Activated CD8-positive, alpha-beta memory T cell treated with anti-CD3 and anti-CD28 coated beads for 1 hour (primary cell): ENCODE measurements at places on chromosomes 7 and 10.

GRCh38 chr7:84091318-84091717 lies 103.3 kb downstream of the SEMA3A start:
- DNase-seq: no peak

DNA sequence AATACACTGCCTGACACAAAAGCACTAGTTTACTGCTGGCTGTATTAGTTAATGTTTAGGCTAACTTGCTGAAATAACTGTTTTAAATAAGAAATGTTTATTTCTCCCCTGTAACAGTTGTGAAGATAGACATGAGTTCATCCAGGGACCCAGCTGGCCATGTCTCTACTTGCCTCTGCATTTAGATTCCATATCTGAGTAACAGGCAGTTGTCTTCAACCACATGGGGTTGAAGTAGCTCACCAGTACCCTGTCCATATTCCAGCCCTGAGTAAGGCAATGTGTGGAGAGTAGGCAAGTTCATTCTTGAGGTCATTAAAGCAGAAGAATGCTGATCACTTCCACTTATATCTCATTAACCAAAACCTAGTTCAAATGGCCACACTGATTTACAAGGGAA lies 31.1 kb upstream of the RSBN1L start:
- DNase-seq: no peak

DNA sequence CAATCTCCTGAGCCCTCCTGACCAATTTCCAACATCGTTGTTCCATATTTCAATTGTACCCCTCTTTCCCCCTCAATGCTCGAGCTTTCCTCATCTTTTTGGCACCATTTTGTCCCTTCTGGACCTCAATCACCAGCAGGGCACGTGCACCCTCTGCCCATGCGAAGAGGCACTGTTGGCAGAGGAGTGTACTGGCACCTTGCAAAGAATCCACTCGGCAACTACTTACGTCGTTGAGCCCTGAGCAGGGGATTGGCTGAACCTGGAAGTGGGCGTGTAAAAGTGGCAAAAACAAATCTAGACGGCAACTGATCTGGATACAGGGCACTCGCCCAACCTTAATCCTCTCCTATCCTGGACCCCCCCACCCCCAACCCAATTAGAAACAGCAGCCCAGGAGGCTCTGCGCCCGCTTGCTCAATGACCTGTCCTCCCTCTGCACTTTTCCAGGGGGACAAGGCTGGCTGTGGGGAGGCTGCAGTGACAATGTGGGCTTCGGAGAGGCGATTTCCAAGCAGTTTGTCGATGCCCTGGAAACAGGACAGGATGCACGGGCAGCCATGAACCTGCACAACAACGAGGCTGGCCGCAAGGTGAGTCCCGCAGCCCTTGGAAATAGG lies 18.8 kb downstream of the WNT8B start:
- peak; percentile 72 for DNase-seq

GRCh38 chr10:34094146-34094696 lies 720.9 kb downstream of the PARD3 start:
- no peak for DNase-seq

DNA sequence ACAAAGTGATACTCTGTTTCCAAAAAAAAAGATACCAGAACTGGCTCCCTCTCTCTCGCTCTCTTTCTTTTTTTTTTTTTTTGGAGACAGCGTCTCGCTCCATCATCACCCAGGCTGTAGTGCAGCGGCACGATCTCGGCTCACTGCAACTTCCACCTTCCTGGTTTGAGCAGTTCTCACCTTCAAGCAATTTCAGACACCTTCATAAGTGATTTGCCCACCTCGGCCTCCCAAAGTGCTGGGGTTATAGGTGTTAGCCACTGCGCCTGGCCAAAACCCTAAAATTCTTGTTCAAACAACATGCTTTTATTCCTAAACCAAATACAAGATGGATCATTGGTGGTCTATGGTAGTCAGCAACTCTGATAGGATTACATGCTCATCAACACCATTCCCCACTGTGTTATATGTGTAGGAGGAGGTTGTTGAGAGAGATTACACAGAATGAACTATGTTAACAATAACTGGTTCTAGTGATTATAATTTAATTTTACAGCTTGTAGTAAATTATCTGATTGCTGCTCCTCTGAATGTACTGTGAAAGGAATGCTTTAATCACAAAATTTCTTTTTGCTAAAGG lies 15.5 kb downstream of the ACBD5 start:
- DNase-seq: no peak

DNA sequence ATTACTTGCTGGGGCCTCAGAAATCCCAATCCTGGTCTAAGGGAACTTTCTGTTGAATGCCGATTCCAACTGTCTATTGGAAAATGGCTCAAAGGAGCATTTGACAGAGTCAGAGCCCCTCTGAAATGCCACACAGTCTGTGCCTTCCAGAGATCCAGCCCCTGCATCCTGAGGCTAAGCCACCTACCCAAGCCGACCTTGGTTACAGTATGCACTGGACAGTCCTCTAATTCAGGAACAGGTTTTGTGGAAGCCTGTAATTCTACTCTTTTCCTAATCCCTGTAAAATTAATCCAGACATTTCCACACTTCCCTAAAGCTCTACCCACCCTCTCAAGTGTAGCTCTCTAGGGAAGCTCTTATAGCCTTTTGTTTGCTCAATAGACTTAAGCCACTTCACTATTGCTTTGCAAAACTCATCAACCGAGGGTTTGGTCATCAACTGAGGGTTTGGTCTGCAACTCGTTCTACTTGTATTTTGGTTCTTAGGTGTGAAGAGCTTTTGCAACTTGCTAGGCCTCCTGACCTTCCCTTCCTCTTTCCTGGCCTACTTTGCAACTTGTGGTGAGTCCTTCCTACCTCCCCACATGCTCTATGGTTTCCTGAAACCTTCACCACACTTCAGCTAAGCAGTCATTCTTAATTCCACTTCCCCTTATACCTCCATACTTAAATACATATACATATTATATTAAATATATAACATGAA lies 364.8 kb downstream of the SFMBT2 start:
- DNase-seq: no peak

DNA sequence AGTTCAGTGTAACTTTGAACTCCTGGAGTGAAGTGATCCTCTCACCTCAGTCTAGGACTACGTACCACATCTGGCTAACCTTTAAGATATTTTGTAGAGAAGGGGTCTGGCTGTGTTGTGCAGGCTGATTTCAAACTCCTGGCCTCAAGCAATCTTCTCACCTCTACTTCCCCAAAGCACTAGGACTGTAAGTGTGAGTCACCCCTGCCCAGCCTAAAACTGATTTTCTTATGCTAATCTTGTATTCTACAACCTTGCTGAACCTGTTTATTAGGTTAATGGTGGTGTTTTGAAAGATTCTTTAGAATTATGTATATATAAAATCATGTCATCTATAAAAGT lies 58.0 kb downstream of the LCOR start:
- no peak for DNase-seq

DNA sequence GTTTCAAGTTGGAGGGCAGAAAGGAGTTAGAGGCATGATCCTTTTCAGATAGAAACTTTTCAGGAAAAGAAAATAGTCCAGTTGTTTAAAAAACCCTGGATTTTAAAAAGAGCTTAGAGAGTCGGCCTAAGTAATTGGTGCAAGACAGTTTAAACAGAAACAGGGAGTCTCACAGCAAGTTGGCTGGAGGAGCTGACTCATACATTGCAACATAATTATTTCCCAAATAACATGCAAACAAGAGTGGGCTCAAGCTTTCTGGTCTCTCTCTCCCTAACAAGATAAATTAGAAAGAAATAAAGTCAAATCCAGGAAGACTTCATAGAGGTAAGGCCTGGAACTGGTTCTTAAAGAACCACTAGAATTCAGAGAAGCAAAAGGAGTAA lies 100.3 kb upstream of the AGBL3 start:
- no peak for DNase-seq

GRCh38 chr7:44894888-44895580 lies 9.7 kb upstream of the PURB start:
- DNase-seq: no peak

GRCh38 chr10:34364253-34365037 lies 450.7 kb downstream of the PARD3 start:
- no peak for DNase-seq

GRCh38 chr10:110995301-110995700 lies 75.9 kb downstream of the SHOC2 start:
- no peak for DNase-seq

GRCh38 chr7:50706469-50706937 lies 76.2 kb downstream of the GRB10 start:
- no peak for DNase-seq

DNA sequence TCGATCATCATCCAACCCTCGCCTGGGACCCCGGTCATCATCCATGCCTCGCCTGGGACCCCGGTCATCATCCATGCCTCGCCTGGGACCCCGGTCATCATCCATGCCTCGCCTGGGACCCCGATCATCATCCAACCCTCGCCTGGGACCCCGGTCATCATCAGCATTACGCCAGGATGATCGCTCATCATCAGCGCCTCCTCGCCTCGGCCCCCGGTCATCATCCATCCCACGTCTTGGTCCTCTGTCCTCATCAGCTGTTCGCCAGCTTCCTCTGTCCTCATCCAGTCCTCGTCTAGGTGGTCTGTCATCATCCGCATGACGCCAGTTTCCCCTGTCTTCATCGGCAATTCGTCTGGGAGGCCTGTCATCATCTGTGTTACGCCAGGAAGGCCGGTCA lies 12.7 kb downstream of the NANOS1 start:
- DNase-seq: no peak

DNA sequence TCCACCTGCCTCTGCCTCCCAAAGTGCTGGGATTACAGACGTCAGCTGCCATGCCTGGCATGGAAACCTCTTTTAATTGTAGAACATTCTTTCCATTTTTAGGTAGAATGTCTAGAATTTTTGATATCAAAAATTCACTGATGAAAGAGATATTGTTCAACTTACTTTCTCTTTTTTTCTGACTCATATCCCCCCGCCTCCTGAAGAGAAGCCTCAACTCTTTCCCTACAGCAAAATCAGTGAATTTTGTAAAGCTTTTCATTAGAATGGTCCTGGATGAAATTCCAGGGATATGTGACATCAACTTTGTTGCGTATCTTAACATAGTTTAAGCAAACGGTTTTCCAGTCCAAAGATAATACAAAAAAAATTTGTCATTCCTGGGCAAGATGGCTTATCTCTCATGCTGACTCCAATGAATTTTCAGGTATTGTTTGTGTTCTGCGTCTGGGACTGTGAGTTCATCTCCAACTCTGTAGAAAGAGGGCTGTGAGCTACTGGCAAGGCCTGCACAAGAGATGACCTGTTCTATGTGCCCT lies 256.8 kb downstream of the BMPER start:
- no peak for DNase-seq

- no peak for DNase-seq
Measured at GRCh38 chr7:133053321-133053891, 28.5 kb downstream of the CHCHD3 start.

DNA sequence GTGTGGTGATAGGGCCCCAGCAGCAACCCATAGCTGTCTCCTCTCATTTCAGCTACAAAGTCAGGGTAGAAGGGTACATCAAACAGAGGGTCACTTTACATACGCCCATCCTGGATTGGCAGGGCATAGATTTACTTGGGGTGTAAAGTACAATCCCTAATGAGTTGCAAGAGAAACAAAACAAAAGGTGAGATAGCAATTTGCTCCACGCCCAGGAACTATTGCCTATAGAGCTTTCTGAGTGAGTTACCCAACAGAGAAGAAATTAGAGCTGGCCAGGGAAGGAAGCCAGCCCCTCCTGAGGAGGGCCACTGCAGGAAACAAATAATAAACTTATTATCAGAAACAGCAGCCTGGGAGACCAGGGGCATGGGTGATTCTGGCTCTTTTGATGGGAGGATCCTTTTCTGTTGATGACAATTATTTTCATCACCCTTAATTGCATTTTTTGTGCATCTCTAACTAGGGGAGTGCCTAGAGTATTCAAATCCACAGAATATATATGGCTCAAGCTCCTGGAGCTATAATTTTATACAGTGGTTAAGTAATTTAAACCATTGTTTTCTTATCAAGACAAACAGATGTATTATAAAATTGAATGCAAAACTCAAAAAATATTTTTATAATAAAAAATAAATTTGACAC lies 47.4 kb downstream of the SLC26A5 start:
- DNase-seq: no peak

- no peak for DNase-seq
Measured at GRCh38 chr10:58963101-58963534, 213.3 kb upstream of the PHYHIPL start.

GRCh38 chr10:112958275-112958995 lies 8.4 kb downstream of the TCF7L2 start:
- DNase-seq: no peak
